ENCODE measurements at places on chromosomes 2 and 18. TPM values are rescaled to one million over a fixed set of nuclear protein-coding genes. Genes with fewer than 3 reads are reported as not detected.

- no peaks in the 10 kb centered on the region for H3K27me3 ChIP-seq
- H3K27ac ChIP-seq = no peak overlapping the region
- no peak for DNase-seq
- H3K36me3 ChIP-seq = no peaks in the 10 kb centered on the region
- H3K4me3 ChIP-seq = no peak overlapping the region
Observed at GRCh38 chr2:20023688-20024087, 11.2 kb upstream of the MATN3 start.

DNA sequence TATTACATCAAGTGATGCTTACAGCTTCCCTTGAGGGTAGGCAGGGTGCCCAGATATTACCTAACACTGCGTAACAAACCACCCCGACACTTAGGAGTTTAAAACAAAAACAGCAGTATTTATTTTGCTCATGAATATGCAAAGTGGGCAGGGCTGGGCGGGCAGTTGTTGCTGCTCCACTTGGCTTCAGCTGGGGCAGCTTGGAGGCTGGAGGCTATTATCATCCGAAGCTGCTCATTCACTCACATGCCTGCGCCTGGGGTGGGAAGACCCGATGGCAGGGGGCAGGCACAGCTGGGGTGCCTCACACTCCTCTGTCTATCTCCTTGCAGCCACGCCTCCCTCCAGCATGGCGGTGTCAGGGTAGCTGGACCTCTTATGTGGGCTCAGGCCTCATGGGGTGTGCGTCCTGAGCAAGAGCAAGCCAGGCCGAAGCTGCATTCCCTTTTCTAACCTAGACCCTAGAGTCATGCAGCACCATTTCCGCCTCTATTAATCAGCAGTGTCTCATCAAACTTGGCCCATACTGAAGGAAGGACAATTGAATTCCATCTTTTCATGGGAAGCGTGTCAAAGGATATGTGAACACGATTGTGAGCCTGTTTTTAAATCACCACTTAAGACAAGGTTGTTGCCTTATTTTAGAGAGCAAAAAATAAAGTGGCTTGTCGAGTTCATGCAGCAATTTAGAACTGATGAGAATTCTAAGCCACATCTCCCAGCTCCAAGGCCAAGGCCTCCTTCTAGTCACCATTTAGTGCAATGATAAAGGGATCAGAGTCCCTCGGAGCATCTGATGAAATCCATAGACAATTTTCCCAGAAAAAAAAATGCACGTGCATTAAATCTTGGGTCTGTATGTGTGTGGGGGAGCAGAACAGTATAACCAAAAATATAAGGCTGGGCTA is 54.9 kb downstream of the SDC1 start:
- no peak for DNase-seq
- H3K4me3 ChIP-seq = no peak overlapping the region
- H3K27me3 ChIP-seq = no peaks in the 10 kb centered on the region
- H3K36me3 ChIP-seq = no peaks in the 10 kb centered on the region
- H3K4me1 ChIP-seq = no peaks in the 10 kb centered on the region
- no peak overlapping the region for H3K27ac ChIP-seq

DNA sequence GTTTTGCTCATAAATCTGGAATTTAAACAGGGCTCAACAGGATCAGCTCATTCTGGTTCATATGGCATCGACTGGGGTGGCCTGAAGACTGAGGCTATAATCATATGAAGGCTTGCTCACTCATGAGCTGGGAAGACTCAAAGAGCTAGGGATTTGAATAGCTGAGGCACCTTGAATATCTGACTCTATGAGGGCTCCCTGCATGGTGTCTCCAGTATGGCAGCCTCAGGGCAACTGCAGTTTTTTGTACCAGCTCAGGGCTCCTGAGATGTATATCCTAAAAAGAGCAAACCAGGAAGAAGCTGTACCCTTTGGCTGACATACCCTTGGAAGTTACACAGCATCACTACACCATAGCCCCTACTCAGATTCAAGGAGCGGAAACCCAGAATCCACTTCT is 15.3 kb upstream of the GPR39 start:
- no peak overlapping the region for H3K27ac ChIP-seq
- no peak for DNase-seq
- no peaks in the 10 kb centered on the region for H3K36me3 ChIP-seq

DNA sequence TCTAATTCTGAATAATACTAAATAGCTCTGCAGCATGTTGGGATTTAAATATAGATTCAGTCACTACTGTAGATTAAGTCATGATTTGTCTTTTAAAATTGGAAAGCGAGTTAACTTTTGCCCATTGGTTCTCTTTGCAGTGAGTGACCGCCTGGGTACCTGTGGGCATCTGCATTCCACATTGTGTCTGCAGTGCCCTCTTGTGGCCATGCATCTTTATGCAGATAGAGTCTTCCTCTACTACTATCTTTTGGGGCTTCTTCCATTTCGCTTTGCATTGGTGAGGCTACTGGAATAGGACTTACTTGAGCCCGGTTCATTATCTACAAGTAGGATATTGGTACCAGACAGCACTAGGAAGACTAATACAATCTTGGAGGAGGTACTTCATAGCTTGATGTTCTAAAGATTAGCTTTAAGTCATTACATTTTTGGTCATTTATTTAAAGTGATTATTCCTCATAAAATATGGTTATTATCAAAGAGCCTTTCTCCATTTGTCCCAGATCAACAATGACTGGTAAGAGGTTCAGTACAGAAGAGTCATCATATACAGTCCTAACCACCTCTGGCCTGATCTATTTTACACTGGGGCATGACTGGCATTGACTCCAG is 203.0 kb downstream of the SOCS6 start:
- no peak overlapping the region for H3K27ac ChIP-seq
- H3K27me3 ChIP-seq = no peaks in the 10 kb centered on the region
- no peak overlapping the region for H3K4me3 ChIP-seq
- no peaks in the 10 kb centered on the region for H3K36me3 ChIP-seq

DNA sequence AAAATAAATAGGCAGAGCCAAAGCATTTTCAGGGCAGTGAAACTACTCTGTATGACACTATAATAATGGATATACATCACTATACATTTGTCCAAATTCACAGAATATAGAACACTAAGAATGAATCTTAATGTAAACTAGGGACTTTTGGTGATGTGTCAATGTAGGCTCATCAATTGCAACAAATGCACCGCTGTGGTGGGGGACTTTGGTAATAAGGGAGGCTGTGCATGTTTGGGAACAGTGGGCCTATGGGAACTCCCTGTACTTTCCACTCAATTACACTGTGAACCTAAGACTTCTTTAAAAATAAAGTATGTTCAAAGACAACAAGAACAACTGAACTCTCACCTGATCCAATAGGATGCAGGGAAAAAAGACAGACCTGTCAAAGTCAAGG is 220.7 kb downstream of the CMPK2 start:
- no peak for DNase-seq
- no peak overlapping the region for H3K27ac ChIP-seq
- H3K4me1 ChIP-seq = no peaks in the 10 kb centered on the region

GRCh38 chr2:80102026-80102425 is 202.5 kb downstream of the LRRTM1 start:
- no peak overlapping the region for H3K27ac ChIP-seq
- H3K36me3 ChIP-seq = no peaks in the 10 kb centered on the region
- DNase-seq = no peak
- H3K27me3 ChIP-seq = no peaks in the 10 kb centered on the region

GRCh38 chr2:222404151-222404905 is 20.0 kb upstream of the SGPP2 start:
- no peaks in the 10 kb centered on the region for H3K36me3 ChIP-seq
- H3K4me3 ChIP-seq = no peak overlapping the region
- no peaks in the 10 kb centered on the region for H3K27me3 ChIP-seq
- no peaks in the 10 kb centered on the region for H3K4me1 ChIP-seq

DNA sequence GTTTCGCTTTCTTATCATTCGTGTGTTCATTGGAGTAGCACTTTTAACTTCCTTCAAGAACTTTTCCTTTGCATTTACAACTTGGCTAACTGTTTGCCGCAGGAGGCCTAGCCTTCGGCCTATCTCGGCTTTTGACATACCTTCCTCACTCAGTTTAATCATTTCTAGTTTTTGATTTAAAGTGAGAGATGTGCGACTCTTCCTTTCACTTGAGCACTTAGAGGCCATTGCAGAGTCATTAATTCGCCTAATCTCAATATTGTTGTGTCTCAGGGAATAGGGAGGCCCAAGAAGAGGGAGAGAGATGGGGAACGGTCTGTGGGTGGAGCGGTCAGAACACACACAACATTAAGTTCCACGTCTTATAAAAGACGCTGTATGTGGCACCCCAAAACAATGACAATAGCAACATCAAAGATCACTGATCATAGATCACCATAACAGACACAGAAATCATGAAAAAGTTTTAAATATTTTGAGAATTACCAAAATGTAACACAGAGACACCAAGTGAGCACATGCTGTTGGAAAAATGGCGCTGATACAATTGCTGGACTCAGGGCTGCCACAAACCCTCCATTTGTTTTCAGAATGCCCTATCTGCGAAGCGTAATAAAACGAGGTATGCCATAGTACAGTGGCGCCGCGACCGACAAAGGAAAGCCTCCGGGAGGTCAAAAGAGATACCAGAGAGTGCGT is 553 bp downstream of the TIGD1 start:
- H3K27ac ChIP-seq = peak overlapping the region; percentile 82
- DNase-seq = no peak
- H3K4me3 ChIP-seq = peak overlapping the region; percentile 99
- peaks cover 2% of the 10 kb centered on the region for H3K4me1 ChIP-seq
- no peaks in the 10 kb centered on the region for H3K36me3 ChIP-seq

- H3K27me3 ChIP-seq = no peaks in the 10 kb centered on the region
- DNase-seq = no peak
- H3K4me3 ChIP-seq = no peak overlapping the region
Observed at GRCh38 chr2:17620841-17621240, 80.3 kb downstream of the VSNL1 start.

- DNase-seq = no peak
- no peak overlapping the region for H3K27ac ChIP-seq
- H3K36me3 ChIP-seq = no peaks in the 10 kb centered on the region
- H3K27me3 ChIP-seq = no peaks in the 10 kb centered on the region
Observed at GRCh38 chr2:37394263-37394662, 49.8 kb downstream of the QPCT start.

DNA sequence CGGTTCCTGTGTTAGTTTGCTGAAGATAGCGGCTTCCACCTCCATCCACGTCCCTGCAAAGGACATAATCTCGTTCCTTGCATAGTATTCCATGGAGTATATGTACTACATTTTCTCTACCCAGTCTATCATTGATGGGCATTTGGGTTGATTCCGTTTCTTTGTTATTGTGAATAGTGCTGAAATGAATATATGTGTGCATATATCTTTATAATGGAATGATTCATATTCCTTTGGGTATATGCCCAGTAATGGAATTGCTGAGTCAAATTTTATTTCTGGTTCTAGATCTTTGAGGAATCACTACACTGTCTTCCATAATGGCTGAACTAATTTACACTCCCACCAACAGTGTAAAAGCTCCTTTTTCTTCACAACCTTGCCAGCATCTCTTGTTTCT is 255.4 kb upstream of the CDH2 start:
- no peaks in the 10 kb centered on the region for H3K27me3 ChIP-seq
- H3K36me3 ChIP-seq = no peaks in the 10 kb centered on the region
- no peak for DNase-seq
- no peak overlapping the region for H3K4me3 ChIP-seq
- H3K27ac ChIP-seq = no peak overlapping the region
- H3K4me1 ChIP-seq = no peaks in the 10 kb centered on the region

DNA sequence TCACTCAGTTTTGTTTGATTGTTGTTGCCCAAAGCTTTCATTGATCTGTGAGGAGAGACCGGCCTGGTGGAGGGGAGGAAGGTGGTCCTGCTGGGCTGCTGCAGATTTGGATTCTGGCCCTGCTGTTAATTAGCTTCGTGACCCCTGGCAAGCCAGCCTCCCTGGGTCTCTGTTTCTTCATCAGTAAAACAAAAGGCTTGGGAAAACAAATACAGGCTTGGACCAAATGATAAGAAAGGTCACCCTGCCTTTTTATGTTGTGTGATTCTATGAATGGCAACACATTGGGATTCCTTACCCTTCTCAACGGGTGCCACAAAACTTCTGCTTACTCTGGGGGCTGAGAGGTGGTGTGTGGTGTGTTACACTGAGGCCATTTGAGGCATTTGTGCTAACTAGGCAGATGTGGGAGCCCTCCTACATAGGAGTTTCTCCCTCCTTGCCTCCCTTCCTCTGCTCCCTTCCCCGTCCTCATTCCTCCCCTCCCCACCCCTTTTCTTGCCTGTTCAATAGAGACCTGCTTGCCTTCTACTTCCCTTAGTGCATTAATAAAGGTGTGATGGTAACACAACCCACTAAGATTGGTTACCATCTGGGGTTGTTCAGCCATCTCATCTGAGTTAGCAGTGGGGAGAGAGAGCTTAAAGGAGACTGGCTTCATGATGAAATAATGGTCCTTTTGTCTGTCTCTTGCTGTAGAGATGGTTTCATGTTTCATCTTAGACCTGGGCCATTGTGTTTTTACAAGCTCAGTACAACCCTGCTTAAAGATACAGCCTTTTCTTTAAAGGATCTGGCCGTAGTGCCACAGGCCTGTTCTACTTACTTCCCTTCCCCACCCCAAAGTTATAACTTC is 96.2 kb downstream of the TANC1 start:
- no peak overlapping the region for H3K27ac ChIP-seq
- no peaks in the 10 kb centered on the region for H3K27me3 ChIP-seq
- no peaks in the 10 kb centered on the region for H3K36me3 ChIP-seq
- DNase-seq = no peak
- H3K4me1 ChIP-seq = peaks cover 13% of the 10 kb centered on the region

GRCh38 chr2:207332480-207333212 is 166.9 kb upstream of the KLF7 start:
- H3K27ac ChIP-seq = no peak overlapping the region
- no peaks in the 10 kb centered on the region for H3K36me3 ChIP-seq
- DNase-seq = no peak
- no peaks in the 10 kb centered on the region for H3K27me3 ChIP-seq

- H3K27me3 ChIP-seq = no peaks in the 10 kb centered on the region
- no peaks in the 10 kb centered on the region for H3K4me1 ChIP-seq
- no peak for DNase-seq
- H3K4me3 ChIP-seq = no peak overlapping the region
- H3K27ac ChIP-seq = no peak overlapping the region
- H3K36me3 ChIP-seq = no peaks in the 10 kb centered on the region
Observed at GRCh38 chr2:120435671-120436459, 89.9 kb downstream of the INHBB start.

DNMT3A gene
- 16.4 TPM for total RNA-seq

NDC80 gene
- 0.36 TPM for total RNA-seq

L3MBTL4 gene
- 26.8 TPM for total RNA-seq

MC2R gene
- total RNA-seq = not detected

SCN9A gene
- total RNA-seq = 1.3 TPM

IL1R1 gene
- total RNA-seq = 99.1 TPM

STAT4 gene
- 3.0 TPM for total RNA-seq

SAG gene
- not detected for total RNA-seq

FOXI3 gene
- total RNA-seq = not detected

PXDN gene
- total RNA-seq = 47.9 TPM

Data from ovary (tissue), 10 donors.